ENCODE measurements at places on chromosomes 6 and 20. TPM values are rescaled to one million over a fixed set of nuclear protein-coding genes. Genes with fewer than 3 reads are reported as not detected.

The BPIFB2 gene
- total RNA-seq: not detected

The UBE2C gene
- total RNA-seq: 0.45 TPM

The ARMH2 gene
- total RNA-seq: not detected

The COL11A2 gene
- 2.8 TPM for total RNA-seq

The APOBEC2 gene
- not detected for total RNA-seq

The LY6G5C gene
- total RNA-seq: 7.9 TPM

DNA sequence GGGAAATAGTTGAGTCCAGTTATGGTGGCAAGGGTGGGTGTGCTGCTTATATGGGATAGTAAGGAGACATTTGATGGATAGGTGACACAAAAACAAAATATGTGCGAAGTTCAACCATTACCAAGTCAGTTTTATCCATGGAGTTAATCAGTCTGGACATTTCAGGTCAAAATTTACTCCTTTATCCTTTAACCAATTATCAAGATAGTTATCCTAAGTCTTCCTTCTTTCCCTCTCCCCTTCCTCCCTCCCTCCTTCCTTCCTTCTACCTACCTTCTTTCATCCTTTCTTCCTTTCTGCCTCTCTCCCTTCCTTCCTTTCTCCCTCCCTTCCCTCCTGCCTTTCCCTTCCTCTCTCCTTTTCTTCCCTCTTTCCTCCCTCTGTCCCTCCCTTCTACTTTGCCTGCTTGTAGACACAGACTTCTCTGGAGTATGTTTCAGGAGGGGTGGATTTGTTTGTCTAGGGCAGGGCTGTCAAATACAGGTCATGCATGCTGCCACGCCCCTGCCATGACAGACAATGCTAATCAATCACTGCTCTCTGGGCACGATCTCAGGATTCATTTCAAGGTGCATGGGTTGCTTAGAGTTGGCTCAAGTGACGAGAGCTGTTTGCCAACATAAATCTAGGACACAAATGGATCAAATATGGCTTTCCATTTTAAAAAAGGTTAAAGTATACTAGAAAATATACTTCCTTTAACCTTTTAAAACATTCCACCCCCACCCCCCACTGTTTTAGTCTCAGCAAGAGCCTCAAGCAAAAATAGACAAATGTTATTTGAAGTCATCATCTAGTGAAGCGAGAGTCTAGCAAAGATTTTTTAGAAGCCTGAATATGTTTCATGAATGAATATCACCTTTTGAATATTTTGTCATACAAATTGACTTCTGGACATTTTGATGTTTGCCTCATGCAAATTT is 281.6 kb upstream of the CITED2 start:
- no peak overlapping the region for H3K27ac ChIP-seq
- H3K4me3 ChIP-seq: no peak overlapping the region
- no peaks in the 10 kb centered on the region for H3K36me3 ChIP-seq
- H3K4me1 ChIP-seq: peaks cover 9% of the 10 kb centered on the region
- H3K27me3 ChIP-seq: no peaks in the 10 kb centered on the region

- no peak overlapping the region for H3K27ac ChIP-seq
- no peaks in the 10 kb centered on the region for H3K27me3 ChIP-seq
- no peak for DNase-seq
- no peaks in the 10 kb centered on the region for H3K4me1 ChIP-seq
These were observed 58.4 kb downstream of the GJA10 start for GRCh38 chr6:89952686-89953085.

- DNase-seq: no peak
- no peaks in the 10 kb centered on the region for H3K36me3 ChIP-seq
- peak overlapping the region; percentile 30 for H3K27ac ChIP-seq
These were observed 114.7 kb downstream of the SASH1 start for GRCh38 chr6:148457137-148457842.

DNA sequence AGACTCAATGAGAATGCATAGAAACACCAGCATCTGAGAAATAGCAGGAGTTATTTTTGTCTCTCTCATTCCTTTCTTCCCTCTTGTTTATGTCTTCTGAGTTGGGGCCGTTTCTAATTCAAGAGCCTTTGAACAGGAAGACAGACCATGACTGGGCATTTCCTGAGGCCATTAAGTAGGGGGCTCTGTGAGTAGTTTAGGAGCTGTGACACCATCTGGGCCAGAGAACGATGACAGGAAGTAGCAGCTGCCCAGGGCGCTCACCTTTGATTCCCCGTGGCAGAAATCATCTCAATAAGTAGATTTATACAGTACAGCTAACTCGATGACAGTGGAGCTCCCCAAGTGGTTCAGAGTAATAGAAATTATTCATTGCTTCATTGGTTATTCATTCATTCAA is 298.4 kb upstream of the PLN start:
- H3K27ac ChIP-seq: no peak overlapping the region
- no peaks in the 10 kb centered on the region for H3K27me3 ChIP-seq
- no peaks in the 10 kb centered on the region for H3K36me3 ChIP-seq

GRCh38 chr6:92763680-92764079 is 655.7 kb downstream of the EPHA7 start:
- DNase-seq: no peak
- H3K27me3 ChIP-seq: no peaks in the 10 kb centered on the region
- H3K4me1 ChIP-seq: no peaks in the 10 kb centered on the region
- H3K4me3 ChIP-seq: no peak overlapping the region

GRCh38 chr20:12252793-12253192 is 335.1 kb downstream of the BTBD3 start:
- H3K36me3 ChIP-seq: no peaks in the 10 kb centered on the region
- H3K4me3 ChIP-seq: no peak overlapping the region
- no peak overlapping the region for H3K27ac ChIP-seq
- H3K4me1 ChIP-seq: no peaks in the 10 kb centered on the region

GRCh38 chr6:251920-252319 is 40.4 kb upstream of the DUSP22 start:
- no peaks in the 10 kb centered on the region for H3K36me3 ChIP-seq
- no peaks in the 10 kb centered on the region for H3K4me1 ChIP-seq
- DNase-seq: no peak

- H3K4me1 ChIP-seq: peaks cover 9% of the 10 kb centered on the region
- no peak for DNase-seq
- no peak overlapping the region for H3K4me3 ChIP-seq
- no peaks in the 10 kb centered on the region for H3K36me3 ChIP-seq
- no peaks in the 10 kb centered on the region for H3K27me3 ChIP-seq
These were observed 281.2 kb upstream of the SUPT3H start for GRCh38 chr6:45658958-45659357.

DNA sequence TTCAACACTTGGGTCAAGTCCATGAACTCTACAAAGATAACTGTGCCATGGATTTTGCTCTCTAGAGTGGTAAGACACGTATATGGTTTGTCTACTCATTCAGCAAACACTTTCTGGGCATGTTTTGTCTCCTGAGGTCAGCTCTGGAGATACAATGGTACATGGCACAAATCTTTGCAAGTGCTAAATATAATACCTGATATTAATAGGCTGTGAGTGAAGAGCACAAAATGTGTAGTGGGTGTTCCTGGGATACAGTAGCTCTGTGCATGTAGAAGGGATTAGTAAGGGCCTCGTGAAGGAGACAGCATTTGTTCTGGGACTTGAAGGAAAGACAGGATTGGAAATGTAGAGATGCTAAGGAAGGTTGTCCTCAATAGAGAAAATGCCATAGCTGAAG is 360.9 kb downstream of the BCKDHB start:
- H3K4me3 ChIP-seq: no peak overlapping the region
- no peaks in the 10 kb centered on the region for H3K4me1 ChIP-seq
- no peaks in the 10 kb centered on the region for H3K36me3 ChIP-seq
- H3K27me3 ChIP-seq: no peaks in the 10 kb centered on the region

DNA sequence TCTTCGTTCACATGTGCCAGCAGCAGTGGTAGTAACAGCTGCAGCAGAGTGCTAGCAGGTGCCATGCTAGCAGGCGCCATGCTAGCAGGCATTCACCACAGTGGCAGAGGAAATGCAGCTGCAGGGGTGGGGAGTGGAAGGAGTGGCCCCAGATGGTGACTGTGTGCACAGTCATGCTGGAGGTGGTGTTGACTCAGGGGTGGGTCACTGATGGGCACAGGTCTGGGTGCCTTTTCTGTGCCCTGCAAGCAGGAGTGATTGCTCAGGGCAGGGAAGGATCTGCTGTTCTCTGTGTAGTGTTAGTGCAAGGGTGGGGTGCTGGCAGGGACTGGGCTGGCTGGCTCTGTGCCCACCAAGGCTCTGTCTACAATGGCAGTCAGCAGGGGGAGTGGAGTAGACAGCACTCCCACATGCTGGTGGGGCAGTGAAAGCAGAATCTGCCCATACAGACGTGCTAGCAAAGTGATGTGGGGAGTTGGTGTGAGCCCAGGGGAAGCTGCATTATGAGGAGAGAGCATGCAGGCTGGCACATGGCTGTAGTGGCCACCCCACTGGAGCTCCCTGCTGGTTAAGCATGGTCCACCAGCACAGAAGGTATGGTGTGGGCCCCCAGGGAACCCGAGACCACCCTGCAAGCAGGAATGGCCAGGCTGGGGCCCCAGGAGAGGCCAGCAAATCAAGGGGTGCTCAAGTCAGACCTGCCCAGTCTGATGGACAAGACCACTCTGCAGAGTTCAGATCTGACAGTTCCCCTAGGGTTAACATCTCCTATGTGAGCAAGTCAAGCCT is 11.4 kb upstream of the TSPYL4 start:
- no peak overlapping the region for H3K4me3 ChIP-seq
- no peaks in the 10 kb centered on the region for H3K36me3 ChIP-seq
- H3K27me3 ChIP-seq: no peaks in the 10 kb centered on the region
- DNase-seq: no peak
- no peaks in the 10 kb centered on the region for H3K4me1 ChIP-seq
- no peak overlapping the region for H3K27ac ChIP-seq

GRCh38 chr20:48191200-48191599 is 405.9 kb upstream of the SULF2 start:
- no peak for DNase-seq
- no peaks in the 10 kb centered on the region for H3K27me3 ChIP-seq
- H3K4me3 ChIP-seq: no peak overlapping the region

DNA sequence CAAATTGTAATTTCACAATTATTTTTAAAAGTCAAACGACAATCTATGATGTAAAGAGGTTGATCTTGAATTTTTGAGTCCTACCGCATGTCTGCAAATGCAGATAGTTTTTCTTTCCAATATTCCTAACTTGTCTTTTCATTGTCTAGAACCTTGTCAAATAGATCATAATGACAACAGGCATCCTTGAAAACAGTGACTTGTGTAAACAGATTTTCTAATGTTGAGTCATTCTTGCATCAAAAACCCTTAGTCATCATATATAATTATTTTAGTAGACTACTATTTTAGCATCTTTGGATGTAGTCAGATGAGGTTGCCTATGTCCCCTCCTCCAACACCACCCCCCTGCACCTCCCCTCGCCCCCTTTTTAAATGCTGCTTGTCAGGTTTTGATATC is 43.8 kb downstream of the BMP6 start:
- H3K4me3 ChIP-seq: no peak overlapping the region
- no peaks in the 10 kb centered on the region for H3K36me3 ChIP-seq
- no peaks in the 10 kb centered on the region for H3K27me3 ChIP-seq

DNA sequence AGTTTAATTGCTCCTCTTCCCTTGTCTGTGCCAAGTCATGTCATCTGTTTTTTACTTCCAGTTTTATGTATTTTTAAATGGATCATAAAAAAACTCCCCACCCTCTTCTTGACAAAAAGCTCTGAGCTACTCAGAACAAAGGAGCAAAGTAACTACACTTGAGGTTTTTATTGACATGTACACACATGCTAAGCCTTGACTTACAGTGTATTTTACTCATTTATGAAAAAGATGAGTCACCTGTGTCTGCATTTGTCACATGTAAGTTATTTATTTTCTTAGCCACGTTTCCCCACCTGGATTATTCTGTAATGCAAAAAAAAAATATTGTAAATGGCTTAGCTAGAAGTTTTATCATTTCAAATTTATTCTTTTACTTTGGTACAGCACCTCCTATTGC is 628.8 kb upstream of the SLC35B3 start:
- no peaks in the 10 kb centered on the region for H3K36me3 ChIP-seq
- H3K4me1 ChIP-seq: peaks cover 4% of the 10 kb centered on the region
- H3K27me3 ChIP-seq: no peaks in the 10 kb centered on the region

DNA sequence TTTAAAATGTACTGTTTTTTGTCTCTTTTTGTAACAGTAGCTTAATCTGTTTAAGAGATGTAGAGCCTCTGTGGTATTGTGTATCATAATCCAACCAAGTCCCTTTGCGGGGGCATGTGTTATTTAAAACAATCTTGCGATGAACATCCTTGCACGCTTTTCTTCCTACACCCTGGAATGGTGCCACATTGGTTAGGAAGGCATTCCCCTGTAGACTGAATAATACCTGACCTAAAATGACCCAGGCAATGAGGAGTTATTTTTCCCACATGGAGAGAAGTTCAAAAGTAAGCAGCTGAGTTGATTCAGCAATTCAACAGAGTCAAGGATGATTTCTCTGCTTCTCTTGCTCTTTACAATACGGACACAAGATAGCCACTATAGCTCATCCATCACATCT is 142.0 kb upstream of the PMEPA1 start:
- no peaks in the 10 kb centered on the region for H3K27me3 ChIP-seq
- no peaks in the 10 kb centered on the region for H3K4me1 ChIP-seq
- no peak overlapping the region for H3K27ac ChIP-seq
- no peak overlapping the region for H3K4me3 ChIP-seq

DNA sequence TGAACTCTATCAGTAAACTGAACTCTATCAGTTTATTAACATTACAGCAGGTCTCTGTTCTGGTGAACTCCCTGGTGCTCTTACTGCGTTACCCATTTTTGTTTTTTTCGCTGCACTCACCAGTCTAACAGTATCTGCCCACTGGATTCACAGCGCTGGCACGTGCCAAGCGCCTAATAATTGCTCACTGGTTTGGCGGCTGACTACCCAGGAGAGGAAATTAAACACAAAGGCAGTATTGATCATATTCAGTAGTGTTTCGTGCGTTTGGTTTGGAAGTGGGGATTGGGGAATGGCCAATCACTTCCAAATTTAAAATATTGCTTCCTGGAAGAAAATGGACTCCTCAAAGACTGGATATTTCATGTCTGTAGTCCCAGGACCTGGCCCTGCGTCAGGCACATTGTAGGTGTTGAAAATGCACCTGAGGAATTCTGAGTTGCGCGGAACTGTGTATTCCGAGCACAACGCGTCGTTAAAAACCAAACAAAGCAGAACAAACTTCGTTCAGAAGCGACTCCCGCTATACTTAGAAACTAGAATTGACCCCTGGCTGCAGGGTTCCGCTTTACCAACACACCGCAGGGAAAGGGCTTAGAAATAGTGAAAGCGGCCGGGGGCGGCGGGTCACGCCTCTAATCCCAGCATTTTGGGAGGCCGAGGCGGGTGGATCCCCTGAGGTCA is 1.1 kb upstream of the RPS12 start:
- H3K4me1 ChIP-seq: peaks cover 14% of the 10 kb centered on the region
- H3K27ac ChIP-seq: peak overlapping the region; percentile 94
- H3K36me3 ChIP-seq: peaks cover 18% of the 10 kb centered on the region
- H3K4me3 ChIP-seq: peak overlapping the region; percentile 78

DNA sequence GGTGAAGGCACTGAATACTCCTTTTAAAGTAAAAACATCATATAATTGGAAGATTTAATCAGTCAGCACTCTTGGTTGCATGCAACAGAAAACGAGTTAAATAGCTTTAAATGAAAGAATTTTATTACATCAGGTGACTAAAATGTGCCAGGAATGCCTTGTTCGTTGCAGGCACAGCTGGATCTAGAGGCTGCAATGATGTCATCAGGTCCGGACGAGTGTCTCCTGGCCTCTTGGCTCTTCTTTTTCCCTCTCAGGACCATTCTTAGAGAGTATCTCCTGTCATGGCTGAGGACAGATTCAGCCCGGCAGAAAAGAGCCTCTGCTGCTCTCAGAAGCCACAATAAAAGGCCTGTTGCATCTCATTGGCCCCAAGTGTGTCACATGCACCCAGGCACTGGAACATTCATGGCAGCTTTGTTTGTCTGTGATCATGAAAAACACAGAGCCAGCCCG is 510.7 kb upstream of the SULF2 start:
- no peaks in the 10 kb centered on the region for H3K36me3 ChIP-seq
- H3K4me3 ChIP-seq: no peak overlapping the region

All from thyroid gland (tissue), 4 donors.